Stimulated activated CD8-positive, alpha-beta memory T cell treated with anti-CD3 and anti-CD28 coated beads, Interleukin-7, amount 100 ng/mL, for 1 hour (primary cell): ENCODE measurements at places on chromosomes 5 and 9.

DNA sequence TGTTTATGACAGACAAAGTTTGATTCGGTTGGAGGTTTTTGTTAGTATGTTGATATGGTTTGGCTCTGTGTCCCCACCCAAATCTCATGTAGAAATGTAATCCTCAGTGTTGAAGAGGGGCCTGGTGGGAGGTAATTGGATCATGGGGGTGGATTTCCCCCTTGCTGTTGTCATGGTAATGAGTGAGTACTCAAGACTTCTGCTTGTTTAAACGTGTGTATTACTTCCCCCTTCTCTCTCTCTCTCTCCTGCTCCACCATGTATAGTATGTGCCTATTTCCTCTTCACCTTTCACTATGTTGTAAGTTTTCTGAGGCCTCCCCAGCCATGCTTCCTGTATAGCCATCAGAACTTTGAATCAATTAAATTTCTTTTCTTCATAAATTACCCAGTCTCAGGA lies 415.1 kb downstream of the HCN1 start:
- no peak for DNase-seq

- no peak for DNase-seq
Measured at GRCh38 chr9:93020771-93021670, 37.5 kb upstream of the SUSD3 start.

DNA sequence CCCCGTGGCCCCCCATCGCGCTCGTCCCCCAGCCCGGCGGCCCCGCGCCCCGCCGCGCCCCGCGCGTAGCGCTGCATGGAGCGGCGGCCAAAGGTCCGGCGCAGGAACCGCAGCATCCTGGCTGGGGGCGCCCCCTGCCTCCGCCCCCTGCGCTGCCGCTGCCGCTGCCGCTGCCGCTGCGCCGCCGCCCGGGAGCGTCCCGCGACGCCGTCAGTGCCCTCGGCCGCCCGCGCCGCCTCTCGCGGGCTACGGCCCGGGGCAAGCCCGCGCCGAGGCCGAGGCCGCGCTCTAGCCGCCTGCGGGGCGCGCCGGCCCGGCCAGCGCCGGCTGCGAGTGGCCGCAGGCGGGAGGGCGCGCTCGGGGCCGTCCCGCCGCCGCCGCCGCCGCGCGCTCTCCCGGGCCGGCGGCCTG lies 523 bp downstream of the EPB41L4B start:
- no peak for DNase-seq

- DNase-seq = no peak
Measured at GRCh38 chr9:9753266-9753665, 859.5 kb downstream of the PTPRD start.

DNA sequence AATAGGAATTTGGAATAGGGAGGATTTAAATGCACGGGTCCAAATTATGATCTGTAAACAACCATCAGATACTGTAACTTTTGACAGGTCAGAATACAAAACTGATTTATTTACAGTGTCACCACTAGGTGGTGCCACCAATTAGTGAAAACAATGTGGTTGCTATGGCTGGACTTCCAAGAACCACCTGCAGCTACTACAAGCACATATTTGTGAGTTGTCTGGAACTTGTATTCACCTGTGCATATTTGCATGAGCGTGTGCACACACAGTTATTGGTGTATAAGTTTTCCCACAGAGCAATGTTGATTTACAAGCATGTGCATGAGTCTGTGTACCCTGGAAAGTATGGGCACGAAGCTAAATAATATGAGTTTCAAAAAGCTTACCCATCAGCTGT lies 3.0 kb upstream of the HRCT1 start:
- DNase-seq = no peak

GRCh38 chr5:14574096-14574495 lies 7.5 kb upstream of the OTULINL start:
- no peak for DNase-seq
